ENCODE measurements at places on chromosomes 7 and 10.

DNA sequence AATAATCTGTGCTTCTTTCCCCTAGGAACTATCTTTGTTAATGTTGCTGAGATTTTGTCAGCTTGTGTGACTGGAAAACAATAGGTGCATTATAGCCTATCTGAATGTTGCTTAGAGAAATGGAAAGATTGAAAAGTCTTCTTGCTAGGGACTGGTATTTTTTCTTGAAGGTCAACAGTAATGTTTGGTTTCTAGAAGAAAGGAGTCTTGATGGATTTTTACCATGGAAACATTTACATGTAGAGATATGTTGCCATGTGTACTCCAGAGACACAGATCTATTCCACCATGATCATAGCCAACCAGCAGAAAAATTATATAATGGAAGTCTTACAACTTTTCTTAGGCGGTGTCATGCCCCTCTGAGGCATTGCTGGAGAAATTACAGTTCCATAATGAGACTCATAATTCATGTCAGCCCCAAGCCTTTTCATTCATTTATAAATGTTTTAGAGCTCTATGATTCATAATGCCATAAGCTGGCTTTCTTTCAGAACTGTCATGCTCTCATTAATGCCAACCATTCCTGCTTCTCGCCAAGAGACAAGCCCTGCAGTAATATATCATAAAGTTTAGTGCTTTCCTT, 175.1 kb upstream of the PTPRZ1 start:
- DNase-seq: no peak

GRCh38 chr7:141409801-141410329, 141.3 kb upstream of the AGK start:
- DNase-seq: no peak

DNA sequence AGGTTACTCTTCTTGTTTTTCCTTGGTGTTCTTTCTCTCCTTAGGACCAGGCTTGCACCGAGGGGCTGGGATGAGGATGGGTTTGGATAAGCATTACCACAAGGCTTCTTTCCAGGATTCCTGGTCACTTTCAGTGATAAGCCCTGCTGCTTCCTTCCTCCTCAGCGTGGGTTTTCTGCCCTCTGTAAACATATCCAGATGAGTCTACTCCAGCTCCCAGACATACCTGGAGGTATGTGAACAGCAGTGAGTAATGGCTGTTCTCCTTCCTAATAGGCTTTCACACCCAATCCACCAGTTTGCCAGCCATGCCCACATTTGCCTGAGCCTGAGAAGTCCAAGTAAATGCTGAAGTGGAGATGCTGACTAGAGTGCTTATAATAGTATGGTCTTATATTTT, 229.8 kb upstream of the YAE1 start:
- DNase-seq: no peak

DNA sequence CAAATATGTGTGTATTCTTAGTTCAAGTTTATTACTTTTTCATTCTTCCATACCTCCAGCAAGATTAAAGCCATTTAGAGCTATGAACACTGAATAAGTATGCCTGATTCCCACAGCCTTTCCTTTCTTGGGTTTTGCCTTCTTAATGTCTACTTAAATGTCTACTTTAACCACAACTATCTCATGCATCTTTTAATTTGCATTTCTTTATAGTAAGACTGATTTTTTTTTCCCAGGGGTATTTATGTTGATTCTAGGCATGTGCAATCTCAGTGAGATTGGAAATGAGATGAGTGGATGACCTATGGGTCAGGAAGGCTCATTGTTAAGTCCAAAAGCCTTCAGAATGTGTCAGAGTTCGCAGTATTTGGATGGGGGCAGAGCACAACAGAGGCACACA, 3.6 kb downstream of the PCBD1 start:
- no peak for DNase-seq

DNA sequence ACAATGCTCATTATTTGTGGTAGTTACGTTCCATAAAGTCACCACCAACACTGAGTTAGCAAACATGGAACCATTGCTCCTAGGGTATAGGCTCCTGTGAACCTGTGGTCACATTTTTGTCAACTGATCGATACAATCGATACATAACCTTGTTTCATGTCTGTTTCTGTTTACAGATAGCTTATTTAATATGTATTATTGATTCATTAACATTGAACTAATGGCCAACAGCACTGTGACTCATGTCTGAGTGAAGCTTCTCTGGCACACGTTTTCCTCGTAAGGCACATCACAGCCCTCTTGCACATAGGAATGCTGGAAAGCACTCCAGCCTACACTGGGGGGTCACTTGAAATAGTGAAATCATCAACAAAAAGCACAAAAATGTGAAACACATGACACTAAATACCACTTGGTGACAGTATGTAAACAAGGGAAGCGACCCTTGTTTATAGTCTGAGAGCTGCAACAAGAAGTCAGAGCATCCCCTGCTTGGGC, 27.0 kb downstream of the GHRHR start:
- DNase-seq: no peak

- DNase-seq: no peak
Observed at GRCh38 chr10:118314882-118315281, 27.2 kb downstream of the FAM204A start.

GRCh38 chr10:118501171-118501570, 94.3 kb downstream of the PRLHR start:
- DNase-seq: no peak

- DNase-seq: no peak
Observed at GRCh38 chr7:155470686-155471638, 13.0 kb downstream of the EN2 start.

DNA sequence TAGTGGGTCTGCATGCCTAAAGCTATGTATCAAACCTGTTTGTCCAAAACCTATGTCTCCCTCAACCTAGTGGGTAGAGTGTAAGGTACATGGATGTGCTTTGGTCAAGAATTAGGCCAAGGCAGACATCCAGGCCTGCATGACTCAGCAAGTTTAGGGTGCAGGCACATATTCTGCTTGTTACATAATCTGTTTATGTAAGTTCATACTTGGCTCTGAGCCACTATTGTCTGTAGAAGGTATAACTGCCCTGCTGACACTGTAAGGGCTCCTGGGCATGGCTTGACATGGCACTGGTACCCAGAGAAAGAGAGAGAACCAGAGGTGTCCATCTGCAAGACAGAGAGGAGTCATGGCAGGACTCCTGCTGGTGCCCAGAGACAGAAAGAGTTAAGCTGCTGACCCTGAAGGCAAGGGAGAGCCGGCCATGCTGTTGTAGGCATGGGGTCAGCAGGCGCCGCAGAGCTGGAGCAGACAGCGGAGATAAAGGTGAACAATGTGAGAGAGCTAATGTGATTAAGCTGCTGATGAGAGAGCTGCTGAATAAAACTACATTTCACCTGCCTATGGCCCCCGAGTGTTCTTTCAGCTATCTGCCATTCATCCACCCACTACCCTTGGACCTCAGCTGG, 118.5 kb upstream of the TMEM106B start:
- DNase-seq: no peak

- DNase-seq: peak; percentile 22
Observed at GRCh38 chr7:26397796-26398426, 106.2 kb downstream of the SNX10 start.

GRCh38 chr7:157759246-157759805, 422.5 kb downstream of the DNAJB6 start:
- no peak for DNase-seq

DNA sequence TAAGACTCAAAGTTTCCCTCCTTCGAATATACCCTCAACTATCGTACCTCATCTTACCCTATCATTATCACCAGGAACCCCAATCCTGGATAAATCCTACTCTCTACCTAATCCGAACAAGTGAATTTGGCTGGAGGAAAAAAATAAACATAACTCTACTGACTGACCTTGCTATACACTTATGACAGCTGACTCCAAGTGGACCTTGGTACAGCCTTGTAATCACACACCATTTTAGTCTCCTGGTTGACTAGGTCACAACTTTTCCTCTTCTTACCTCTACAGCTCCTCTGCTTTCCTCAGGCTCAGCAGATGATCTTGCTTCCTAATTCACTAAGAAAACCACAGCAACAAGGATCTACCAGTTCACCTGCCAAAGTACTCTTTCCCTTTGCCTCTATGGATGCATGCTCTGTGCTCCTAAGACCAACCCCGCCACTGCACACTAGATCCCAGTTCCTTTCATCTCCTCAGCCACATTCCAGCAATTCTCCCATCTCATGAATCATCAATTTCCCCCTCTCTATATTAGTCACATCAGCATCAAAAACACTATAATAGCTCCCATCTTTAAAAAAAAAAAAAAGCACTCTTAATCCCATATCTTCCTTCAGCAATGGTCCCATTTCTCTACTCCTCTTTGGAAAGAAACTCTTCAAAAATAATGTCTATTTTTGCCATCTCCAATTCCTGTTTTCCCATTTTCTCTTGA, 35.5 kb downstream of the COA1 start:
- no peak for DNase-seq

DNA sequence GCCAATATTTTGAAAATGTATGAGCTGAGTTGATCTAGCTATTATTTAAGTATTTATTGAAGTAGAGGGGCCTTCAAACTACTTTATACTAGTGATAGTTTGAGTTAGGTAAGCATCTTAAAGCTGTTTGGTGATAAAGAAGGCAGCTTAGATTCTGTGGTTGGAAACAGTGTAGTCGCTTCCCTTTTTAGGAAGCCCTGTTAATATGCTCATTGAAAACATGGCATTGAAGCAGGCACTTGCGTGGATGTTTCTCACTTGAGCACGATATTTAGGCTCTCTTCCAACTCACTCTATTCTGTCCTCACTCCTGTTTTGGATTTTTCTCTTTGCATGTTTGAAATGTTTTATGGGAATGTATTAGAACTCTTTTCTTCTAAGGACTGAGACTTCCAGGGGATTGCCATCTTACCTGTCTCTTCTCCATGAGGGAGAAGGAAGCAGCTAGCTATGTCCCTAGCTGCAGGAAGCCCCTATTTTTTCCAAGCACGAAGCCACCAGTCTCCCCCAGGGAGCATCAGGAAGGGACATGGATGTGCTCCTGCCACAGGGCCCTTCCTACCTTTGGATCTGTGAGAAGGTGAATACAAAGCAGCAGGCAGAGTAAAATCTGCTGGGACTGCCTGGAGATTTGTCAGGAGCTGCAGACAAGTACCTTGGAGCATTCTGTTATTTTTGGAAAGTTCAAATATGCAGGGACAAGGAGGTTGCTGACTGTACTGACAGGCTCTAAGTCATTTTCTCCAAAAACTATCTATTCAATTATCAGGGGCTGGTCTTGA, 22.0 kb upstream of the BMPR1A start:
- no peak for DNase-seq

DNA sequence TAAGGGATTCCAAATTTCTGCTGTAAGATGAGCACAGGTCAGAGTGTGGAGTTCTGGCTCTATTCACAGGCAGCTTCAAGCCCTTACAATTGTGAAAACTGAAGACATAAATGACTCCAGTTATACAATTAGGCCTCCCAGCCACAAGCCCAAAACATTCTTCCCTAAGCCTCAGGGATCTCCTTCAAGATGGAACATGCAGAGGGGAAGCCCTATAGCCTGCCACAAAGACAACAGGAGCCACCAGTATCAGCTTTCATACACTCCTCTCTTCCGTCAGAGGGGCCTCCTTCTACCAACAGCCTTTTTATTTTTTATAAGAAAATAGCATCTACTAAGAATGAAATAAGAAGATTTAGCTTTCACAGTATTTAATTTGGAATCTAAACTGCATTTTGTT, 46.5 kb downstream of the DLD start:
- DNase-seq: no peak

DNA sequence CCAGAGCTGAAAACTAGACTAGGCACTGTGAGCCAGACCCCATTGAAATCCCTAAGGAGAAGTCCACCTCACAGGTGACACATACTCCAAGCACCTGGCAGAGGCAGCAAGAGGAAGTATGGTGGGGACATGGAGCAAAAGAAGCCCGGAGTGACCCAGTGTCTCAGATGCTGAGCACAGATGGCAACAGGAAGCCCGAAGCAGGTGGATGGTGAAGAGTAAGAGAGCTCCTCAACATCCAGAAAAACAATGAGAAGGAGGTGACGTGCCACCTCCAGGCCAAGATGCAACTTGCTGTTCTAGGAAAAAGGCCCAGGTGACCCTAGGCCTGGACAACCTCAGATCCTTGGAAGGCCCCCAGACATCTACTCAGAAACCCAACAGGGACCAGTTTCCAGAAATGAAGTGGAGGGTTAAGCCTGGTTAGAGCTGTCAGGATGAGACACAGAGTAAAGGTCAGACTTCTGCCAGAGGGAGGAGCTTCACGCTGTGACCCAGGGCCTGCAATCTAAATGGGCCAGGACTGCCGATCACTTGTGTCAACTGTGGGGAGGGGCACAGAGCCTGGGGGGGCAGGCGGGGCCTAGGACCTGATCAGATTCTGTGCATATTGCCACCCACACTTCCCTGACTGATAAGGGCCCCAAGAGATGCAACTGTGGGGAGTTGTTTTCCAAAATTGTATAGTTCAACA, 2.4 kb upstream of the COBL start:
- DNase-seq: no peak

GRCh38 chr10:57664815-57665214, 602.9 kb downstream of the IPMK start:
- DNase-seq: no peak

DNA sequence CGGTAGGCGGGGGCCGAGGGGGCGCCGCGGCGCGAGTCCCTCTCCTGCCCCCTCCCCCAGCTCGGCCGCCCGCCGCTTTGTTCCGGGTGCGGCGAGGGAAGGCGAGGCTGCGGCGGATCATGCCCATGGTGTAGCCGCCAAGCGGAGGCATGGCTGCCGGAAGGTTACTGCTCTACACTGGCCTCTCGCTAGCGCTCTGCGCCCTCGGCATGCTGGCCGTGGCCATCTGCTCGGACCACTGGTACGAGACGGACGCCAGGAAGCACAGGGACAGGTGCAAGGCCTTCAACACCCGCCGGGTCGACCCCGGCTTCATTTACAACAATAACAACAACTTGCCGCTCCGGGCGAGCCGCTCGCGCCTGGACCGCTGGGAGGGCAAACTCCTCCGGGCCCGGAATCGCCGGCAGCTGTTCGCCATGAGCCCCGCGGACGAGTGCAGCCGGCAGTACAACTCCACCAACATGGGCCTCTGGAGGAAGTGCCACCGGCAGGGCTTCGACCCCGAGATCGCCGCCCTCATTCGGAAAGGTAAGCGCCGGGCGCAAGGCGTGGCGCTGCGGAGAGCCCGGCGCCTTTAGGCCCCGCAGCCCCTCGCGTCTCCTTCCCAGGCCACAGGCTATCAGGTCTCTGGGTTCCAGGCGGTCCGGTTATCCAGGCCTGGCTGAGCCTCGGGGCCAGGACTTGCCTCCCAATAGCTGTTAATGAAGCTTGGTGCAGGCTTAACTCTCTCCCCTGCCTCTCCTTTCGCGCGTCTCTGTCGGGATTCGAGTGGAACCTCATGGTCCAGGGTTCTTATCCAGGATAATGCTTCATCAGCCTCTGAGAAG, 513 bp downstream of the TMEM178B start:
- DNase-seq: no peak

DNA sequence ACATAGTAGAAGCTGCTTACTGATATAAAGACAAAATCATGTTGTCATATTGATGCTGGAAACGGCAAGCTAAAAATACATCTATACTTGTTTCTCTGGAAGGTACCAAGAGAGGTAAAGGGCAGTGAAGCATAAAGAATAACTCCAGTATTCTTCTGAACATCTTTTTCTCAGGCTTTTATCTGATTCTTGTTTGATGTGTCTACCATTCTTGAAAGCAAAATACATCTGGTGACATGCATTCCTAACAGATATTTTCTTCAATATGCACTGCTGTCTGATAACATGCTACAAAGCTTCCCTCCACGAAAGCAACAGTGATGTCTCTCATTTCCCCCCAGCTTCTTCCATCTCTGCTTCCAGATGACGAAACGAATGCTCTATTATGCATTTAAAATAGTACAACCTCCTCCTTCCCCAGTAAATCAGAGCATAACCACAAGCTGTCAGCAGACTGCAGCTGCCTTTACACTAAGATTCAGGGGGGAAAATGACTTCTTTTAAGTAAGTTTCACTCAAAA, 100.8 kb downstream of the ARHGAP21 start:
- DNase-seq: no peak

GRCh38 chr7:106089647-106090046, 22.5 kb downstream of the SYPL1 start:
- no peak for DNase-seq
